RPMI7951 (cell line): ENCODE measurements at places on chromosomes 2 and 18. TPM values are rescaled to one million over a fixed set of nuclear protein-coding genes. Genes with fewer than 3 reads are reported as not detected.

The VAMP5 gene
- 25.7 and 33.6 TPM in 2 replicates for total RNA-seq

The AQP12A gene
- not detected in 2 replicates for total RNA-seq

The IL36G gene
- total RNA-seq: 0.24 and 0.59 TPM in 2 replicates

The COBLL1 gene
- total RNA-seq: 0.39 and 0.96 TPM in 2 replicates

The FN1 gene
- 3,411 and 3,699 TPM in 2 replicates for total RNA-seq

The NAT8 gene
- not detected in 2 replicates for total RNA-seq

The CXCR1 gene
- not detected in 2 replicates for total RNA-seq

The PLGLB2 gene
- 0.60 and 1.2 TPM in 2 replicates for total RNA-seq

The SLC9A4 gene
- not detected in 2 replicates for total RNA-seq

The MPP4 gene
- total RNA-seq: 24.3 and 27.2 TPM in 2 replicates

The ESPNL gene
- total RNA-seq: under 0.01 TPM in 1 of 2 replicates, not detected in the other
